RCC 7860 (cell line): ENCODE measurements at places on chromosomes 1 and 21.
A peak's percentile ranks its signal among the peaks of the same experiment; 100 is the strongest.

DNA sequence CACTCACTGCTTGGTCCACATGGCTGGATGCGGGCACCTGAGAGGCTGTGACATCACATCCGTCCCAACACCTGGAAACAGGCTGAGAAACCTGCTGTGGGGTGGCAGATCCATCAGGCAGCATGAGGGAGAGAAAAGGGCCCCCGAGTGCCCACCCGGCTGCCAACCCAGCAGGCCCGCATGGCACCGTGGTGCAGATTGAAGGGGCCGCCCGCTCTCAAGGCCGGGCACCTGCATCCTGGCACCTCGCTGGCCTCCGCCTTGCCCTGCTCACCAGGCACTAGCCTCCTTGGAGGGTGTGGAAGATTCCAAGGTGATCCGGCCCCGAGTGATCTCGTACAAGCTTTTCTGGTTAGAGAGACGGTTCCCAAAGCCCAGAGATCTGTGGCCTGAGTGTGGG lies 110.5 kb downstream of the PRDM16 start:
- no peak for DNase-seq

GRCh38 chr21:38780879-38781278 lies 24.9 kb upstream of the ETS2 start:
- no peak for DNase-seq

DNA sequence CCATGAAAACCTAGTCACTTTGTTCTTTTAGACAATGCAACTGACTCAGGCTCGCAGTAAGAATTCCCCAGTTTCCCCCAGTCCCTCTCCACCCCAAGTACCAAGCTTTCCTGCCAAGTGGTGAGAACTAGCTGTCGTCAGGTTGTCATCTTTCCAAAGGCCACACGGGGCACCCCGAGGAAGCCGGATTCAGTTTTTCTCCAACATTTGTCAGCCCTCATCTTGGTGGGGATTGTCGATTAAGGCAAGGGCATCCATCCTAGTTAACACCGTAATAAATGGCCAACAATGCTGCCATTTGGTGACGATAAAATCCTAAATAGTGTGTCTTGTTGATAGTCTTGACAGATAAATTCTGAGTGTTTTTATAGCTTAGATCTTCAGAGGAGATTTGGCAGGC lies 55.9 kb upstream of the PROX1 start:
- DNase-seq = no peak

- DNase-seq = no peak
These were observed 5.2 kb downstream of the NFIA start for GRCh38 chr1:61087571-61087970.

- DNase-seq = peak; percentile 63
These were observed 9.2 kb upstream of the LAD1 start for GRCh38 chr1:201408176-201408833.
